ENCODE measurements at places on chromosomes 16 and 17.

GRCh38 chr17:74612046-74612445, 11.5 kb downstream of the CD300E start:
- DNase-seq: no peak

DNA sequence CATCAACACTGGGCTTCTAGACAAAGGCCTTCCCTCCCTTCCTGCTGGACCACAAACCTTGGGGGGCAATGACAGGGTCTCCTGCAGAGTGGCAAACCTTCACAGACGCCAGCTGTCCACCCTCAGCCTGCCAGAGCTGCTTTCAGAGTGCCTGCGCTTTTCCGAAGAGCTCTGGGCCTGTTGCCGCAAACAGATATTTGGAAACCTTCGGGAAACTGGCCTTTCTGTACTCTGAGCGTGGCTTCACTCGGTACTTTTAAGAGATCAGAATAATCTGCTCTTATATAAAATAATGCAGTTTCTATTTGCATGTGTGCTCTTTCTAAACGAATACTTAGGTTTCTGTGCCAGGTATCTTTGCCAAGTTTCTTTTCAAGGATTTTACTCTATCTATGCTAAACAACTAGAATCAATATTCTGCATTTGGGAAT, 152.1 kb upstream of the CHMP6 start:
- no peak for DNase-seq

GRCh38 chr16:11979013-11979672, 2.6 kb downstream of the SNX29 start:
- no peak for DNase-seq

DNA sequence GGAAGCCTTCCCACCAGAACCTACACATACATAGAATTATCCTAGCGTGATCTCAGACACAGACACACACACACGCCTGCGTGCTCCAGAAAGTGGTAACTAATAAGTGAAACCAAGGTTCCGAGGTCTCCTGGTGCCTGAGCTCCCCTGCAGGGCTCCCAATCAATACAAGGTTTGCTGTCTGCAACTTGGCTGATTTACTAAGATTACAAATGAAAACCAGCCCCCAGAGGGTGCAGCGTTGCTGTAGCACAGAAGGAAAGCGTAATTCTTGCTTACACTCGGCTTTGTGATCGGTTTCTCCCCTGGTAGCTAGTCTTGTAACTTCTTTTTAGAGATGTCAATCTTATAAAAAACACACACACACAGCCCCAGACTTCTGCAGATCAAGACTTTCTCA, 334.1 kb upstream of the XYLT1 start:
- DNase-seq: peak; percentile 86
